Stimulated activated CD4-positive, alpha-beta T cell treated with anti-CD3 and anti-CD28 coated beads, Interleukin-2, amount 100 ng/mL, for 24 hours (primary cell): ENCODE measurements at places on chromosomes 6 and 20.

DNA sequence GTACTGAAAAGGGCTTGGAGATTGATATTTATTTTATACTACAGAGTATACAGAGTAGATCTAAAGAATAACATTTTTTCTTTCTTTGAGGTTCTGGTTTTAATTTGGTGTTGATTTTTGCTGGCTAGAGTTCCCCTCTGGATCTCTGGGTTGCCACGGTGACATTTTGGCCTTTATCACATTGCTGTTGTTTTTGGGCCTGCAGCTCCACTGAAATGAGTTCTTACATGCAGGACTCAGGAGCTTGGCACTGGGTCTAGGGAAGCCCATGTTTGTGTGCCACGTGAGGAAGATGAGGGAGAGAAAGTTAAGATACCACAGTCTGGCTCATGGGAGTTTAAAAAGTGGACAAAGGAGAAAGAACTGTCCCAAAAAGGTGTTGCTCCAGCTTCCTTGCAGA, 7.4 kb upstream of the TFAP2C start:
- no peak for DNase-seq

DNA sequence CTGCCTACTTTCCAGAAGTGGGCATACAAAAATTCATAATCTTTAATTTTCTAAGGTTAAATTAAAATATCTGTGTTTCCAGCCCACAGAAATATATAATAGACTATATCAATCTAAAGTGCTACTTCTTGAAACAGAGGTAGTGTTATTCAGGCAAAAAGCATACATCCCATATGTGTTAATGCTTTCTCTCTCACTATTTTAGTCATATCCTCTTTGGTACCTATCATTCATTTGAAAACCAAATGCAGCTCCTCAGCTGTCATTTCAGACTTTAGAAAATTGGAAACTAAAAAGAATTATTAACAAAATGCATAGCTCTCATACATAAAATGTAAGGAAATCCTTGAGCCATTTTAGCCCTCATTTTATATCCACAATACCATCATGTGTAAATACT, 925 bp downstream of the FHL5 start:
- DNase-seq = no peak

DNA sequence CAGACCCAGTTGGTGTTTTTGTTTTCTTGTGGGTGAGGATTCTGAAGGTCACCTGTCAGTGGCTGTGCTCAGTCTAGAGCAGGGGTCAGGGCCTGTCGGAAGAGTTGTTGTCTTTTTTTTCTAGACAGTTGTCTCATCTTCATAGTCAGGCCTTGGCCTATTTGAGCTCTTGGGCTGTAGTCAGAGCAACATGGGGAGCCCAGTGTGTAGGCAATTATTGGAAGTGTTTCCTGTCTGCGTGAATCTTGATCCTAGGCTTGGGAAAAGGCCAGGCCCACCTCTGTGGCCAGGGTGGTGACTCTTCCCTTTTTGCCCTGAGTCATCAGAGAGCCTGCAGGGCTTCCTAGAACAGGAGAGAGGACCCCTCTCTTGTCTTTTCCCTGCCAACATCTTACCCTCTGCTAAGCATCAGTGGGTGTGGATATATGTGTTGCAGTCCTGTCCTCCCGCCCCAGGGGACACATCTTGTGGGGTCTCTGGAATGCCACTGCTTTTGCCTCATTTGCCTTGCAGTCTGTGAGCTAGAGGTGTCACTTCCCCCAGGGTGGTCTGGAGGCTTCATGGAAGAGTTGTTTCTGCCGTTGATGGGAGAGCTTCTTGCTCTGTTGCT, 11.4 kb downstream of the TJAP1 start:
- no peak for DNase-seq

- DNase-seq = no peak
These were observed 21.3 kb downstream of the CD40 start for GRCh38 chr20:46139266-46139889.

- DNase-seq = no peak
These were observed 79.0 kb downstream of the NFATC2 start for GRCh38 chr20:51463560-51463959.

DNA sequence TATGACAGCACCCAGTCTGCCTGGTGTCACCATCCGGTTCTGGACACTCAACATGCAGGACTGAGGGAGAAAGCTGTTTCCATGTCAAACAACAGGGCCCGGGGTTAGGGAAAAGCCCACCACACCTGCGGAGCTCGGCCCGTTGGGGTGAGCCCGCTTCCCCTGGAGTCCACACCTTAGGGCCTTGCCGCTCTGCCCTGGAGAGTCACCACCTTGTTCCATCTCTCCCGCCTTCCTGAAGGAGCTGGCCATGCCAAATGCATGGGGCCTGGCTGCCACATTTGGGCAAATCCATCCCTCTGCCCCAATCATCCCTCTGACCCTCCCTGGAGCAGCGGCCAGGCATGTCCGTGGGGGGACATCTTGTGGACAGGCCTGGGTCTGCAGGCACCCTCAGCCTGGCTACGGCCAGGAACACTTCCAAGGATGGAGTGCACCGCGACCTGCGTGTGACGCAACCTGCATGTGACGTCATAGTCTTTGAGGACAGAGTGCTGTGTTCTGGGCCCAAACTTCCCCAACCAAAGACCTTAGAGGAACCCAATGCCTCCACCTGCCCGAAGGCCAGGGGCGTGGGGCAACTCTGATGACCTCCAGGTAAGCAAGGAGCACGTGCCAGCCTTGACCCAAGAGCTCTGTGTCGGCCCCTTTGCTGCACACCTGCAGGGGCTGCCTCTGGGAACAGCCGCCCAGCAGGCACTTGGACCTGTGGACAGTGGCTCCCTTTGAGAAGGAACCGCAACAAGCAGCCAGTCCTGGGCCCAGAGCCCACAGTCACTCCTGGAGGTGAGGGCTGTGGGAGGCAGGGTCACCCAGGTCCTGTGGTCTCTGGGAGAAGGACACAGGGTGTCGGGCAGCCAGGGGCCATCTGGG, 1.7 kb downstream of the CABLES2 start:
- DNase-seq = no peak
